ENCODE measurements at places on chromosomes 6 and 20.

DNA sequence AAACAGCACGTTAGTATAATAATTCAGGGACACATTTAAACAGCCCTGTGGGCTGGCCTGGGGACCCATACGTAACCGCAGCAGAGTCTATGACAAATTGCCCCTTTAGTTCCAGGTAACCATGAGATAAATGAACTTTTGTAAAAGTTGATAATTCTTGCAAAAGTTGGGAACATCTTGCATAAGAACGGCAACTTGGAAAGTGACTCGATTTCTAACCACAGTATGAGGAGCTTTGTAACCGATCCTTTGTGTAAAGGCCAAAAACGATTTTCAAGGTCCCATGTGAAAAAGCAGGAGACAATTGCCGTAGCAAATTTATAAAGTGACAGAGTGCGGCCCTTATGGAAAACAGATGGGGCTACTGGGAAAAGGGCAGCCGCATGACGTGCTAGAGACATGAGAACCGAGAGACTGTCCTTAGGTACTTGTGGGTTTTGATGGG, 81.6 kb downstream of the PSMG4 start:
- no peak for DNase-seq

DNA sequence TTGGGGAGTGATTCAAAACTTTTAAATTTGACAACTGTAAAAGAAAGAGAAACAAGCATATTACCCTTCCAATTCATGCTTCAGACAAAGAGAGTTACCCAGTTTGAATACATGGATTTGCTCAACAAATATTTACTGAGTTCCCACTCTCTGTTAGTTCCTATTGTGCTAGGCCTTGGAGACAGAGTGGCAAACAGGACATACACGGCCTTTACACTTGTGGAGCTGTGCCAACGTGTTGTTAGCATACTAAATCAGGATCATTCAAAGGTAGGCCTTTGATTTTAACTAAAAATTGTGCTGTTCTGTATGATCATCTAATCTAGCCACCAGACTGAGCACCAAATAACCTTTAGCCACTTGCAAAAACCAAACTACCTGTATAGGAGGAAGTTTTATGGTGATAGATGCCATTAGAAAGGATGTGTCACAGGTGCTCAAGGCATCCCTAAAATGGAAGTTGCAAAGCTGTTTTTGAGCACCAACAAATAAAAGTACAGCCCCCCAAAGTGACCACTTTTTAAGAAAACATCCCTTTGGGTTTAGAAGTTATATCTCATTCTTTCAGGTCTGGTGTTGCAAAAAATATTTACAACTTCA, 84.5 kb downstream of the CHD6 start:
- no peak for DNase-seq

DNA sequence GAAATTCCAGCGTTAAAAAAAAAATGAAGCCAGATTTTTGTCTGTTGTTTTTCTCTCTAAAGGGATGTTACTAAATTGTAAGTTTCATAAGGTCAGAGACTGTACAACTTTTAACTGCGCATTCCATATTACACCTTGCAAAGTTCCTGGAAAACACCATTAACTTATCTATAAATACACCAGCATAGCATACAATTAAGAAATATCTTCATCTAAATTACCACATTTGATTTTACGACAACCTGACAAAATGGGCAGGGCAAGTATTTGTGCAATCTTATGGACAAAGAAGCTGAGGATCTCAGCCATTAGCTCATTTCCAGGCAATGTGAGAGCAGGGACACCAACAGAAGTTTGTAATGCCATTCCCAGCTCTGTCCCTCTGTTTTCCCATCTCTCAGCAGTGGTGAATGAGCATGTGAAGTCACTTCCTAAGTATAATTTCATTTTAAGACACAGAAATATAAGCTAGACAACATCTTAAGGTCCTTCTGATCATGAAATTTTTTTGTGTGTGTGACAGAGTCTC, 12.9 kb upstream of the GCM1 start:
- no peak for DNase-seq

GRCh38 chr20:6384380-6384779, 261.6 kb upstream of the FERMT1 start:
- no peak for DNase-seq

DNA sequence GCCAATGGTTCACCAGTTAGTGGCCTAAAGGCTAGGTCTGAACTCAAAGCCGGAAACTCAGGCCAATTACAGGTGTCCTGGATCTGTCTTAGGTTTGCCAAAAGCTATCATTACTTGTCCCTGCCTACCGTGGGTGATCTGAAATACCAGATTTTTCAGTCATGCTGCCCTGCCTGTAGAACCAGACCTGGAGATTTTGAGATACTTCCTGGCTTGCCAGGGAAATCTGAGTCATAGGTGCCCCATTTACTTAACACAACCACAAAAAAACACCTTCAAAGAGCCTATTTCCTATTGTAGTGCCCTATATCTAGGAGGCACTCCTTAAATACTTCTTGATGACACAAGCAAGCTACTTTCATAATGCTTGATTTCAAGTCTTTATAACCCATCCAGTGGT, 13.9 kb upstream of the RANBP9 start:
- peak; percentile 60 for DNase-seq

DNA sequence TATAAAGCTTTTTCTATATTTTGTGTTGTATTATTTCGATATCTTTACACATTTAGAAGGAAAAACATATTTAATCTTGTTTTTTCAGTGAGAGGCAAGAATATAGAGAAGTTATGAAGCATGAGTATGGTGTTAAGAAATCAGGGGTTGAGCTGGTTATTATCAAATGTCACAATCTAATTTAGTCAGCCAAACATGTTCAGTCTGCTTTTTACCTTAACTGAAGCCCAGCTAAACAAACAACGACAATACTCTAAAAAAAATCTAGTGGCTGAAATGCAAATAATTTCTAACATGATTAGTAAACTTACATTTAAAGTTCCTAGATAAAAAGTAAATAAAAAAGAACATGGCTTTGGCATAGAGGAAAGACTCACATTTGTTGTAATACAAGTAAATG, 433.8 kb upstream of the NRSN1 start:
- no peak for DNase-seq

DNA sequence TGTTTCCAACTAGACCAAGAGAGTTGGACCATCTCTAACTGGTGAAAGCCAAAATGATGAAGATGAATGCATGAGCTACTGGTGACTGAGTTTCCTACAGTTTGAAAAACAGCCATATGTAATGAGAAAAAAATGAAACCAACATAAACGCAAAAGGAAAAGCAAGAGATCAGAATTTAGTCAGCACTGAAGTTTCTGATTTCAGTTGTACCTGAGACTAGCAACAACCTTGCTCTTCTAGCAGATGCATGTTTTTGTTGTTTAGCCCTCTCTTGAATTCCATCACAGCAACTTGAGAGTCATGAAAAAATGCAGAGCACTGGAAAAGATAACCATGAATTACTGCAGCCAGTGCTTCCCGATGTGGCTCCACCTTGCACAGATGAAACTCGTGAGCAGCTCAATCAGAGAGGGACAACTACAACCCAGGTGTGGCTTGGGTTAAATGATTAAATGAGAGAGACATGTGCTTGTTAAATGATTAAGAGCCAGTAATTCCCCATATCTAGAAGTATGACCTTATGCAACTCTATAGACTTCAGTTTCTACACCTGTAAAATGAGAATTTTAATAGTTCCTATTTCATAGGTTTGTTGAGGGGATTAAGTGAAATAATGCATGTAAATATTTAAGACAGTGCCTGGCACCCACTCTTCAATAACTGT, 104.8 kb downstream of the ELOVL4 start:
- DNase-seq: no peak

DNA sequence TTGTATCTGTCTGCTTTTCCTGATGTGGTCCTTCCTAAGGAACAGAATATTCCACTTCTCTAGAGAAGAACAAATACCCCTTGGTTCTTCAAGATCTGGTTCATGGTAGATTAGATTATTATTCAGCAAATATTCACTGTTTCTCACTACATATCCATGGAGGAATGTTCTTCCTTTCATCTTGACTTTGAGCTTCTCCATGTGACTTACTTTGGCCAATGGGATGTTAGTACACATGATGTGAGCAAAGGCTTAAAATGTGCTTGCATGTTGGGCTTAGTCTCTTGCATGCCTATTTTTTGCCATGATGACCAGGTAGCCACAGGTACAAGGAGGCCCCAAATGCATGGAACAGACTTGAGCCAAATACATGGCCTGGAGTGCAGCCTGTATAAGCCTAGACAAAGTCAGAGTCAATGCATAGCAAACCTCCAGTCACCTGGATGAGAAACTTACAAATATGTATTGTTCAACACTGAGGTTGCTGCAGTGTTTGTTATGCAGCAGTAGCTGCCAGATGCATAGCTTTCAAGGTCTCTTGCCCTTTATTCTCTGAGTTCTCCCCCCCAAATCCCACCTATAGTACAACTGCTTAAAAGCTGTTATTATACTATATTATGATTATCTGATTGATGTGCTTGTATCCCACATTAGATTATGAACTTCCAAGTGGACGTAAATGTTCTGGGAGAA, 50.0 kb upstream of the CHD6 start:
- DNase-seq: no peak

DNA sequence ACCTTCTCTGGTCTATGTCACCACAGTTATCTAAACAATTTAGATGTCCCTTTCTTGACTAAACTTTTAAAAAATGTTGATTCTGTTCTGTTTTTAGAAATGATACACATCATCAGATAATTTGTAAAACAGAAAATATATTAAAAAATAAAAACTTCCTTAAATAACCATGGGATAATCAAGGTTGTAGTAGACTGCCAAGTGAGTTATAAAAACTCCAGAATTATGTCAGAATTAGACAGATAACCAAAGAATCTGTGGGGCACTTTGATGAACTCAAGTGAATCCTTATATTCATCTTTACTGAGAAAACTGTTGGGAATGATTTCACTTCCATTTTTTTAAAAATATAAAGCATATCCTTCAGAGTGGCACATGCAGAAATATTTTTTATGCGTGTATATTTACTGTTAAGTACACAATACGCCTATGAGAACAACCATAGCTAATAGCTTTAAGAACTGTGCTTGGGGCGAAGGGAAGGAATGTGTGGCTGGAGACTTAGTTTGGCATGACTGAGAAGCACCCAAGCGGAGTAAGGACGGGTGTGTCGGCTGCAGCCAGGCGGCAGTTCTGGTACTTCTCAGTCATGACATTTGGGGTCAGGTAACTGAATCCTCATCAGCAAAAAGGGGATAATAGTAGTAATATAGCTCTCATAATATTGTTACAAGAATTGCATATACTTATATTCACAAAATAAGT, 604.7 kb upstream of the CITED2 start:
- DNase-seq: no peak

DNA sequence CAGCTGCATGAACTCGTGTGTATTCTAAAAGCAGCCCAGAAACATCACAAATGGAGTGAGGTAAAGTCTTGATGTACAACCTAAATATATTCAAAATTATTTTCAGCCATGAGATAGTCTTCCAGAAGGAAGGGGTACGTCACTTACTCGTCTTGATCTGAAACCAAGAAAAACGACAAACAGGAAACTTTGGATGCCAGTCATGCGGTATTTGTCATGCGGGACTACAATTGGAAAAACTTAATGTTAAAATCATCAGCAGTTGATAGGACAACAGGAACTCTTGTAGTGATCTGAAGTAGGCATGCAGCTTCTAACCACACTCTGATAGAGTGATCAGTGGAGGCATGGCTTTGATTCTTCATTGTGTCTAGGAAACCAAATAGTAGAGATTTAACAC, 29.7 kb downstream of the FAM217A start:
- DNase-seq: no peak

GRCh38 chr20:32385541-32385940, 27.4 kb downstream of the ASXL1 start:
- no peak for DNase-seq

DNA sequence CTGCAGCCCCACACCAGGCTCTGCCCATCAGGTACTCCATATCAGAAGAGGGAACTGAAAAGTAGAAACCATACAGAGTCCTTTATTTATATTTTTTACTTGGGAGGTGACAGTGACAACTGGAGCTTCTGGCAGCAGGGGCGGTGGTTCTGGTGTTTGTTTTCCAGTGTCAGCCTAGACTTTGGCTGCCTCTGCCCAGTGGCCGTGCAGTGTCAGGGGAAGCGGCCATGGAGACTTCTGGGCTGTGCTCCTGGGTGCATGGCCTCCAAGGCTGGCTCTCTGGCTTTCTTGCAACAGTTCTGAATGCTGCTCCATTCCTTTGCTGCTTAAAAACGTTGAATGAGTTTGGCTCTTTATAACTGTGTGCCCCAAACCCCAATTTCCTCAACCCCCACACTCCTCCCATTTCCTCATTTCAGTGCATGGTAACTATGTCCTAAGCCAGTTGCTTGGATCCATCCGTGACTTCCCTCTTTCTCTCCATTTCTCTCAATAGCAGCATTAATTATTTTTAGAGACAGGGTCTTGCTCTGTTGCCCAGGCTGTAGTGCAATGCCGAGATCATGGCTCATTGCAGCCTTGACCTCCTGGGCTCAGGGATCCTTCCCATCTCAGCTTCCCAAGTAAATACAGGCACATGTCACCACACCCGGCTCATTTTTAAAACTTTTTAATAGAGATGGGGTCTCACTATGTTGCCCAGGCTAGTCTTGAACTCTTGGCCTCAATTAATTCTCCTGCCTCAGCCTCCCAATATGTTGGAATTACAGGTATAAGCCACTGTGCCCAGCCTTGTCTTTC, 141.1 kb upstream of the SGK1 start:
- no peak for DNase-seq

DNA sequence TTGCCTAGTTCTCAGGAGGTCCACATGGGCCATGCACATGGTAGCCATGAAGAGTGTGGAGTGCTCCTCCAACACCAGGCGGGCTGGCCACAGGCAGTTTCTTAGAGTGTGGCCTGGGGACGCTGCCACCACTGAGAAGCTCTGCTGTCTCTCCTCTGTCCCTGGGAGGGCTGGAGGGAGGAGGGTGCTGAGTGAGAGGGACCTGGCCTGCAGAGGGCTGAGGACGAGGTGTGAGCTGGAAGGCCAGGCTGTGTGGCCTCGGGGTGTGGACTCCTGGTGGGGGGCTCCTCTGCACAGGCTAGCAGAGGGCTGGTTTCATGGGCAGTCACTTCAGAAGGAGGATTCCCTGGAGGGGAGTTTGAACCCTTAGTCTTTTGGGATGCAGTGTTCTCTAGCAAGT, 39.7 kb downstream of the SYNJ2 start:
- no peak for DNase-seq

GRCh38 chr6:72916906-72917305, 295.0 kb downstream of the KCNQ5 start:
- DNase-seq: no peak
